ENCODE measurements at places on chromosomes 7 and 10. TPM values are rescaled to one million over a fixed set of nuclear protein-coding genes. Genes with fewer than 3 reads are reported as not detected.

The FEZF1 gene
- total RNA-seq = not detected

The ADARB2 gene
- 0.71 TPM for total RNA-seq

The CCDC126 gene
- total RNA-seq = 9.4 TPM

The CALML5 gene
- total RNA-seq = not detected

The ETV1 gene
- total RNA-seq = 27.7 TPM

The HTRA1 gene
- total RNA-seq = 78.3 TPM

The BTBD16 gene
- not detected for total RNA-seq

The SFTPA1 gene
- total RNA-seq = not detected

The TECTB gene
- total RNA-seq = not detected

The KIAA1549 gene
- total RNA-seq = 1.4 TPM

The SCRN1 gene
- 20.2 TPM for total RNA-seq

The ELMO1 gene
- 45.1 TPM for total RNA-seq

The UNC5B gene
- total RNA-seq = 10.9 TPM

The OR6V1 gene
- not detected for total RNA-seq

The INPP5A gene
- 116 TPM for total RNA-seq

The MUC3A gene
- total RNA-seq = 0.24 TPM

The MSMB gene
- not detected for total RNA-seq

The TSPAN13 gene
- total RNA-seq = 5.1 TPM

The TFR2 gene
- not detected for total RNA-seq

The HOXA10 gene
- not detected for total RNA-seq

The TRIM74 gene
- total RNA-seq = not detected

The NUDT13 gene
- 0.90 TPM for total RNA-seq

The IDI2 gene
- total RNA-seq = 0.24 TPM

The TMEM196 gene
- not detected for total RNA-seq

The FAM25G gene
- total RNA-seq = not detected

The ZNF853 gene
- total RNA-seq = 25.2 TPM

The NEURL1 gene
- not detected for total RNA-seq

The CYP2E1 gene
- total RNA-seq = 2.9 TPM

The HEPACAM2 gene
- total RNA-seq = not detected

The GHRHR gene
- not detected for total RNA-seq

The IFIT2 gene
- 2.6 TPM for total RNA-seq

The SLC39A12 gene
- not detected for total RNA-seq

The GNA12 gene
- total RNA-seq = 26.3 TPM

The DPY19L1 gene
- total RNA-seq = 21.5 TPM

The CRYGN gene
- total RNA-seq = 0.90 TPM

The SPDYE2B gene
- total RNA-seq = not detected

The ATP6V0A4 gene
- not detected for total RNA-seq

The SYPL1 gene
- 89.1 TPM for total RNA-seq

The SGMS1 gene
- total RNA-seq = 35.9 TPM

The SPDYE6 gene
- not detected for total RNA-seq

The IFIT5 gene
- total RNA-seq = 6.9 TPM

The EFCAB10 gene
- total RNA-seq = not detected

The OR13A1 gene
- total RNA-seq = not detected

The SLC26A5 gene
- not detected for total RNA-seq

The FAM237B gene
- not detected for total RNA-seq

The IL15RA gene
- 9.6 TPM for total RNA-seq

The EIF4H gene
- total RNA-seq = 203 TPM

The SLC29A4 gene
- total RNA-seq = 3.7 TPM

The TSPAN15 gene
- total RNA-seq = 6.6 TPM

The TFPI2 gene
- total RNA-seq = 1.1 TPM

The AHCYL2 gene
- 5.6 TPM for total RNA-seq
